ENCODE measurements at places on chromosomes 3 and 15.

DNA sequence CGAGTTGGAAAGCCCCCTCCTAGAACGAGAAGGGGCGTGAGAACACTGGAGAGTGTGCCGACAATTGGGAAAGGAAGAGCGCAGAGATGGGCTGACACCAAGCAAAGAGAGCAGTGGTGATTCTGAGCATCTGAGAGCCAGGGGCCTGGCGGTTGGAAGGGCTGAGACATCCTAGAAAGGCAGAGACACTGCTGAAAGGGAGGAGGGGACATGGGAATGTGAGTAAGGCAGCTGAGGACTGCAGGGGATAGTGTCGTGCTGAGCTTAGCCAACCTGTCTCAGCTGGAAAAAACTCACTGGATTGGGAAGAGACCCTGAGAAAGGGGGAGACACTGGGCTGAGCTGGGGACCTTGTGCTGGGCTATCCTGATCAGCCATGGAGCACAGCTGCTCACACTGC is 58.1 kb upstream of the SLC6A6 start:
- DNase-seq: no peak

DNA sequence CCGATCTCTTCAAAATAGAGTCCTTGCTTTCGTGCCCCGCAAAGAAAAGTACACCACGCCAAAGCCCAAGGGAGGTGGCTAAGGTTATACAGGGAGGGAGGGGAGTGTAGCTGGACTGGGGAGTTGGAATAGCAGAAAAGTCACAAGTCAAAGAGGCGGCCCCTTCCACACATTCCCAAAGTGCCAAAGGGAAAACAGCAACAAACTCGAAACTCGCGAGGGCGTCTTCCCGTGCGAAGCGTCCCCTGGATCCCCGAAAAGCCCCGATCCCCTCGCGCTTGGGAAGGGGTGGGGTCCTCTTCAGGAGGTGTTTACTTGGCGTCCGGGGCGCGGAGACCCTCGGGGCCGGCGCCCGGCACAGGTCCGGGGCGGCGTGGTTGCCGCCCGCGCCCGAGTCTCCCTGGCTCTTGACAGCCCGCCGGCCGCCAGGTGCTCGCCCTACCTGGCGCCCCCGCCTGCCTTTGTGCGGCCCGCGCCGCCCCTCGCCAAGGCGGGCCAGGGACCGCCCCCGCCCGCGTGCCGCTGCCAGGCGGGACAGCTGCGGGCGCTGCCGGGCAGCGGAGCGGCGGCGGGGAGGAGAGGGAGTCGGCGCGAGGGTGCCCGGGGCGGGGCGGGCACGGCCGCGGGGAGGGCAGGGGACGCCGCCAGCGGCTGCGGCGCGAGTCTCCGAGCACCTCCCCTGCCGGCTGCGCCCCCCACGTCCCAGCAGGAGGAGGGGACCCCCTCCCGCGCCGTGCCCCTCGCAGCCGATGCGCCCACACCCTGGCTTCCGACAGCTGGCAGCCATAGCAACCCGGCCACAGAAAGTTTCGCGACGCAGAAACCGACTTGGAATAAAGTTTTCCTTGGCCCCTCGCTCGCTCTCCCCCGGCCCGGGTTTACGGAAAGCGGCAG is 966 bp downstream of the MYO1E start:
- DNase-seq: peak; percentile 39

GRCh38 chr3:177818712-177819240 is 621.5 kb upstream of the TBL1XR1 start:
- no peak for DNase-seq

DNA sequence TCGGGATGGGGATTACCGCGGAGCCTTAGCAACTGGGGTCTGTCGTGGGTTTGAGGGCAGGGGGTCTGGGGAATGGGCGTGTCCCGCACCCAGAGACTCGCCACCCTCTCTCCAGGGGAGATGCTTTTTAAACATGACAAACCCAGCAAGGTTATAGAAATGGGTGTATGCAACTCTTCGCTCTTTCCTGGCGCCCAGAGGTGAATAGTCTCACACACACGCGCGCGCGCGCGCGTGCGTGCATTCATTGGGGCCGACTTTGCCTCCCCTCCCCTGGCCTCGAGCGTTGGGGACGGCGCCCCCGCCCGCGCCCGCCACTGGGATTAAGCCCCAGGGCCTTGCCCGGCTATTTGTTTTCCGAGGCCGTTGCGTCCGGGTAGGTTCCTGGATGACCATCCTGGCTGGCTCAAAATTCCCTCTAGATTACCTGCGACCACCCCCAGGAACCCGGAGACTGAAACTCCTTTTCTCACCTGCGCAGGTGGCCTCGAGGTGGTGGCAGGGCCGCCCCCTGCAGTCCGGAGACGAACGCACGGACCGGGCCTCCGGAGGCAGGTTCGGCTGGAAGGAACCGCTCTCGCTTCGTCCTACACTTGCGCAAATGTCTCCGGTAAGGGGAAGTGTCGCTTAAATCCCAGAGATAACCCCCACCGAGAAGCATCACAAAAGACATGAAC is 777 bp downstream of the GPR160 start:
- no peak for DNase-seq

GRCh38 chr3:53643757-53644156 is 149.3 kb downstream of the CACNA1D start:
- no peak for DNase-seq
